Occipital lobe (tissue), 3 donors: ENCODE measurements at places on chromosomes 3 and 15.

DNA sequence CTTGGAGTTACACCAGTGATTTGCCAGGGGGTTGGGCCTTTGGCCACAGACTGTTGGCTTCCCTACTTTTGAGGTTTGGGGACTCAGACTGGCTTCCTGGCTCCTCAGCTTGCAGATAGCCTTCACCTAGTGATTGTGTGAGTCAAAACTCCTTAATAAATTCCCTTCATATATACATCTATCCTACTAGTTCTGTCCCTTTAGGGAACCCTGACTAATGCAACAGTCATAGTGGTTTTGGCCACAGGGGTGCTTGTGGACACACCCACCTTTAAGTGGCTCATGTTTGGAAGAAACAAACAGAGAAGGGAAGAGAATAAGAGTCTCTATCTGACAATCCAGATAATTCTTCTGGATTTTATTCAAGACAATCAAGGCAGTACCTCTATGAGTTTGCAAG is 457.7 kb downstream of the EPHA3 start:
- DNase-seq = no peak

- DNase-seq = no peak
Measured at GRCh38 chr3:181701096-181701495, 10.6 kb upstream of the SOX2 start.

DNA sequence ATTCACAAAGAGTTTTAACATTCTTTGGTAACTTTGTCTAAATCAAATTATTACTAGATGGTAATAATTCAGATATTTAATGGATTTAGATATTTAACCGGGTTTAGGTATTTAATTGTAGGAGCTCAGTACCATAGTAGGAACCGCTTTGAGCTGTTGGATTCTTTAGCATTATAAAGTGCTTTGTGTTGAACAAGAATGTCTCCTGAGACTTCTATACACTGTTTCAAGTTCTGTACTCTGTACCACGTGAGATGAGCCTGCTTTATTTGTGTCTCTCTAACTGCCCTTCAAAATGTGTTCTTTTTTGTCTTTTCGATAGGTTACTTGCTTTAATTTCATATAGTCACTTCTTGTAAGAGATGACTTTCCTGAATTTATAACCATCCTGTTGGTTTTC is 36.0 kb downstream of the ZFAND6 start:
- no peak for DNase-seq

- no peak for DNase-seq
Measured at GRCh38 chr3:5505163-5505562, 317.7 kb downstream of the EDEM1 start.

- no peak for DNase-seq
Measured at GRCh38 chr3:89000886-89001285, 106.5 kb upstream of the EPHA3 start.
